ENCODE measurements at places on chromosomes 16 and 17. TPM values are rescaled to one million over a fixed set of nuclear protein-coding genes. Genes with fewer than 3 reads are reported as not detected.

Gene CA5A
- total RNA-seq: not detected

Gene NUBP2
- total RNA-seq: 51.1 TPM

Gene RAB26
- 1.1 TPM for total RNA-seq

Gene FASN
- 15.3 TPM for total RNA-seq

Gene CTU2
- total RNA-seq: 12.8 TPM

Gene G6PC1
- not detected for total RNA-seq

Gene PMFBP1
- under 0.01 TPM for total RNA-seq

Gene TMC6
- 0.28 TPM for total RNA-seq

Gene C16orf95
- 1.9 TPM for total RNA-seq

Gene KRT39
- not detected for total RNA-seq

Gene CHST5
- not detected for total RNA-seq

Gene HS3ST3A1
- 7.5 TPM for total RNA-seq

Gene METTL9
- total RNA-seq: 95.5 TPM

Gene ZNF286A
- 37.6 TPM for total RNA-seq

Gene SMTNL2
- total RNA-seq: not detected

Gene KATNIP
- 18.9 TPM for total RNA-seq

Gene KRTAP2-1
- not detected for total RNA-seq

Gene SCARF1
- 0.28 TPM for total RNA-seq

Gene AANAT
- not detected for total RNA-seq

Gene ZNF750
- total RNA-seq: not detected

Gene CUEDC1
- 4.2 TPM for total RNA-seq

Gene PYDC1
- not detected for total RNA-seq

Gene AKAP10
- 18.6 TPM for total RNA-seq

Gene HOXB3
- total RNA-seq: 6.3 TPM

Gene ST6GALNAC2
- not detected for total RNA-seq

Gene CACNG5
- total RNA-seq: not detected

Gene CNTD1
- total RNA-seq: not detected

Gene ASPA
- not detected for total RNA-seq

Gene WSCD1
- total RNA-seq: not detected

Gene GRAPL
- not detected for total RNA-seq

Gene BAIAP3
- total RNA-seq: 0.56 TPM

Gene SLFN14
- total RNA-seq: not detected

Gene OR1A1
- total RNA-seq: not detected

Gene MYL11
- total RNA-seq: not detected
